ENCODE measurements at places on chromosomes 4 and X.

GRCh38 chrX:103878466-103879122 is 46.5 kb upstream of the RAB9B start:
- no peak for DNase-seq
- no peaks in the 10 kb centered on the region for H3K4me1 ChIP-seq
- no peak overlapping the region for H3K27ac ChIP-seq
- no peaks in the 10 kb centered on the region for H3K27me3 ChIP-seq
- no peaks in the 10 kb centered on the region for H3K36me3 ChIP-seq
- H3K4me3 ChIP-seq: no peak overlapping the region

DNA sequence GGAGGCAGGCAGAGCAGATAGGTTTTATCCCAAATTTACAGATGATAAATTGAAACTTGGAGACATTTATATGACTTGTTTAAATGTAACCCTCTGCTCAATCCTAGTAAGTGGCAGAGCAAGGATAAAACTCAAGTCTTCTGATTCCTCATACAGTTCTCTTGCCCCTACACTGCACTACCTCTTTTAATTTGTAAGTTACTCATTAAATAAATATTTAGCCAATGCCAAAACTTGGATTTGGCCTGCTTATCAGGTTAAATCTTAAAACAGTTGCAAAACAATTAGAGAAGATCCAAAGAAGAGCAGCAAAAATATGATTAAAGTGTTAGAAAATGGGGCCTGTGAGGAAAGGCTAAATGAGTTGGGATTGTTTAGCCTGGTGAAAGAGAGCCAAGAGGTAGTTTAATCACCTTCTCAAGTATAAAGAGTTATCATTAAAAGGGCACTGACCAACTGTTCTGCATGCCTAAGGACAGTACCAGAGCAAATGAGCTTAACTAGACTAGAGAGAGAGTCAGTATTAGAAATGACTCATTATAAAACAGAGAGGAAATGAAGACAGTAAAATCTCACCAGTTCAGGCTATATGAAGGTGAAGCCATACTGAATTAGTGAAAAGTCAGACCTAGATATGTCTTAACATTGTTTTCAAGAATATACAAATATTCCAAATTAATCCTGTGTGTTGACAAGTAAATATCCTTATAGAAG is 146.3 kb downstream of the GRIA3 start:
- H3K4me3 ChIP-seq: no peak overlapping the region
- no peak for DNase-seq
- no peak overlapping the region for H3K27ac ChIP-seq
- no peaks in the 10 kb centered on the region for H3K36me3 ChIP-seq
- H3K4me1 ChIP-seq: no peaks in the 10 kb centered on the region

DNA sequence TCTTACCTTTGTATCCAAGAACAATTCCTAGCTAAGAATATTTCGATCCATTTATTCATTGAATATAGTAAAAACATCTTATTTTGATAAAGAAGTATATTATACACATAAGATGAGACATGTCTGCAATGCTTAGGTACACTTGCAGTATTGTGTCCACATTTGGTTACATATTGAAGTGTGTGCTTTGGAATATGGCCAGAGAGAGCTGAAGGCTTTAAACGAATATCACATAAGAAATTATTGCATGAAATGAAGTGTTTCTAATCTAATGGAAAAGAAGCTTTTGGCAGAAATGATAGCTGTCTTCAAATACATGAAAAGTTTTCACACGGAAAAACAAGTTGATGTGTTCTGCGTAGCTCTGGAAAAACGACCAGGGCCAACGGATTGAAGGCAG is 516.1 kb upstream of the ZFP42 start:
- no peak overlapping the region for H3K27ac ChIP-seq
- no peaks in the 10 kb centered on the region for H3K27me3 ChIP-seq
- no peak for DNase-seq
- H3K4me3 ChIP-seq: no peak overlapping the region

DNA sequence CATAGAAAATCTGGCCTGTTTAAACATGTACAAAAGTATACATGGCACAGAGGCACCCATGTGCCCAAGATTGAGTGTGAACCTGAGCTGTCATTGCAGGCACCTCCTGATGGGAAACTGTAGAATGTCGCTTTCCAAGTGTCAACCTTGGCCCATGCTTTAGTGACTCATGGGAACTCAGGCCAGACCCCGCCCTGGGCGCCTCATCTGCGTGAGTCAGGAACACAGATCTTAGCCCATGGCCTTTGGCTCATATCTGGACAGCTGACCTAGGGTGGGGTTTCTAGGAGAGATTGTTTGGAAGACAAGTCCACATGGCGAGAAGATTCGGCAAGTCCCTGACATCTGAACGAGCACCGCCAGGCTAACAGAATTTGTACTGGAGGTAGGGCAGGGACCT is 50.0 kb downstream of the CYTL1 start:
- no peak overlapping the region for H3K27ac ChIP-seq
- H3K27me3 ChIP-seq: no peaks in the 10 kb centered on the region
- H3K4me3 ChIP-seq: no peak overlapping the region
- no peak for DNase-seq

DNA sequence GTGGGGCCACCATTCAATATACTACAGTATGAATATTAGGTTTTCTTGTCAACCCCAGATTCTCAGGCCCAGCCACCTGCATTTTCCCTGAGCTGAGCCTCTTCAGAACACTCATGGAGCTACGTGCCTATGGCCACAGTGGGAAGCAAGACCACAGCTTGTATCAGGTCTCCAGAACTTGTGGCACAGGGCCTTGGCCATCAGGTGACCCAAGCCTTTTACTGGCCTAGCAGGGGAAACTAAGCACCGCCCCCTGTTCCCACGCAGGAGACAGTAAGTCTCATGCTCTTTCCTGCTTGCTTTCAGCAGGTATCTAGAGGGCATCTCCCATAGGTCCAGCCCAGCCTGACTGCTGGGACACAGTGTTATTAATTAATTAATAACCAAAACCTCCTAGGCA is 138.4 kb upstream of the MAMLD1 start:
- DNase-seq: no peak
- H3K4me1 ChIP-seq: peaks cover 9% of the 10 kb centered on the region
- H3K27me3 ChIP-seq: no peaks in the 10 kb centered on the region
- H3K36me3 ChIP-seq: no peaks in the 10 kb centered on the region
- no peak overlapping the region for H3K27ac ChIP-seq
- H3K4me3 ChIP-seq: no peak overlapping the region

DNA sequence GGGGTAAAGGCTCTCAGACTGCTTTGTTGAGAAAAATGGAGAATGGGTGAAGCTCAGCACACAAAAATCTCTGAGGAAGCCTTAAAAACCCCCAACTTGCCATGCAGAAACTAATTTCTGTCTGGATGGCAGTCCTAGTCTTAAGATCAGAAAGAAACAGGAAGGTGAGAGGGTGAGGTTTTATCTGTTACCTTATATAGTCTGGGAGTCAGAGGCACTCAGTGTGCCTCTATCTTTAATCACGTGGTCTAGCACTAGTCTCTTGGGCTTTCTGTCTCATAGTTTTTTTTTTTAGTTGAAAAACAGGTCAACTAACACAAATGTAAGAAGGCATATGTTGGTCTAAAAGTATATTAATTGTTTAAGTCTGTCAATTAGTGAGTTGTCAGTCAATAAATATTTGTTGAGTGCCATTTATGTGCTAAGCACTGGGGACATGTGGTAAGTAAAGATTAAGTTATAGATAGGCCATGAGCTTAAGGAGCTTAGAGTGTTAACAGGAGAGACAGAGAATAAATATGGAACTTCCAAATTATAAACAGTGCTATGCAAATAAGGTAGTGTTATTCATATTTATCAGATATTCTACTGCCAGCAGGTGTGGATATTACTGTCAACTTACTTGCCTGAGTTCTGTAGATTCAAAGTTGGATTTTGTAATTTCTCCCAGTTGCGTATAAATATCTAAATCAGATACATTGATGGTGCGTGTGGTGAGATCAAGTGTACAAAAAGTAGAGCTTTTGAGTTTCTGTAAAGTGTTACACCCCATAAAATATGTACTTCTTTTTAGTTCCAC is 7.0 kb downstream of the CYBB start:
- no peak overlapping the region for H3K27ac ChIP-seq
- no peak overlapping the region for H3K4me3 ChIP-seq
- H3K36me3 ChIP-seq: no peaks in the 10 kb centered on the region

DNA sequence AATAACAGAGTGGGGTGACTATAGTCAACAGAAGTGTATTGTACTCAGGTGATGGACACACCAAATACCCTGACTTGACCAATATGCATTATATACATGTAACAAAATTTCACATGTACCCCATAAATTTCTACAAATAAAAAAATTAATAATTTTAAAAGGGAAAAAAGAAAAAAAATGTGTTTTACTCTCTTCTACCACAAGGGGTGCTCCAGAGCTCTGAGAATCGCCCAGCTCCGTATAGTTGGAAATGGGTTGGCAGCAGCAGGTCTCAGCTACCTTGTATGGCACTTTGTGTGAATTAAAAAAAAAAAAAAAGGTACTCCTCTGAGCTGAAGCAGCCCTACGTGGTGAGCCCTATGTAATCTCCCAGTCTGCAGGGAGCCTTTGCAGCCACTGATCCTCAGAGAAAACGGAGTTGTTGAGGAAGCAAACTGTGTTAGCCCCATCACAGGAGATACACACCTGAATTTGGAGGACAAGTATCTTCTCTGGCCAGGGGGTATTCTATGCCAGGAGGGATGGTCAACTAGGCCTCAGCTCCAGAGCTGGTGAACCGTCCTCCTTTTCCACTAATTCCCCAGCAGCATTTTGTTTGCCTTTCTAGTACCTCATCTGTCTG is 17.2 kb upstream of the POLA1 start:
- H3K4me1 ChIP-seq: no peaks in the 10 kb centered on the region
- H3K36me3 ChIP-seq: no peaks in the 10 kb centered on the region
- H3K4me3 ChIP-seq: no peak overlapping the region
- DNase-seq: peak; percentile 10
- H3K27ac ChIP-seq: no peak overlapping the region

- peak; percentile 22 for DNase-seq
- H3K4me3 ChIP-seq: no peak overlapping the region
- H3K36me3 ChIP-seq: no peaks in the 10 kb centered on the region
- no peak overlapping the region for H3K27ac ChIP-seq
- no peaks in the 10 kb centered on the region for H3K27me3 ChIP-seq
Measured at GRCh38 chrX:109878236-109878635, 124.7 kb upstream of the TMEM164 start.

- peaks cover 50% of the 10 kb centered on the region for H3K4me1 ChIP-seq
- no peak for DNase-seq
- peak overlapping the region; percentile 100 for H3K27ac ChIP-seq
- peak overlapping the region; percentile 95 for H3K4me3 ChIP-seq
- no peaks in the 10 kb centered on the region for H3K36me3 ChIP-seq
- no peaks in the 10 kb centered on the region for H3K27me3 ChIP-seq
Measured at GRCh38 chr4:77073981-77074380, 1.8 kb downstream of the CCNI start.

DNA sequence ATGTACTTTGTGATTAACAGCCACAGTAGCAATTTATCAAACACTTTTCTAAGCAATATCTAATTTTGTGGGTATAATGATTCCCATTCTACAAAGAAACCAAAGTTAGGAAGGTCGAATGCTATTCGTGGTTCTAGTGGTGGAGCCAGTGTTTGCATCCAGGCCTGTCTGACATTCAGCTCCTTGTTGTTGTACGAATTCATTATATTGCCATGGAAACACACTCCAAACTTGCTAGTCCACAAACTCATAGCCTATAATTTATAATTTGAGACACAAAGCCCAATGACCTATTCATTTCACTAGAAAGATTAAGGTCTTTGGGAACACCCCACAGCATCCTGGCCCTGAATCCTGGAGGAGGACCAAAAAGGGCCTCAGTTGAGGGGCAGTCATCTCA is 52.0 kb upstream of the FRAS1 start:
- no peak for DNase-seq
- no peaks in the 10 kb centered on the region for H3K36me3 ChIP-seq
- H3K4me3 ChIP-seq: no peak overlapping the region
- H3K27me3 ChIP-seq: no peaks in the 10 kb centered on the region
- no peaks in the 10 kb centered on the region for H3K4me1 ChIP-seq
- no peak overlapping the region for H3K27ac ChIP-seq

GRCh38 chr4:156493858-156494257 is 477.7 kb downstream of the PDGFC start:
- H3K27ac ChIP-seq: no peak overlapping the region
- no peak overlapping the region for H3K4me3 ChIP-seq
- no peak for DNase-seq
- no peaks in the 10 kb centered on the region for H3K36me3 ChIP-seq
- H3K27me3 ChIP-seq: no peaks in the 10 kb centered on the region

DNA sequence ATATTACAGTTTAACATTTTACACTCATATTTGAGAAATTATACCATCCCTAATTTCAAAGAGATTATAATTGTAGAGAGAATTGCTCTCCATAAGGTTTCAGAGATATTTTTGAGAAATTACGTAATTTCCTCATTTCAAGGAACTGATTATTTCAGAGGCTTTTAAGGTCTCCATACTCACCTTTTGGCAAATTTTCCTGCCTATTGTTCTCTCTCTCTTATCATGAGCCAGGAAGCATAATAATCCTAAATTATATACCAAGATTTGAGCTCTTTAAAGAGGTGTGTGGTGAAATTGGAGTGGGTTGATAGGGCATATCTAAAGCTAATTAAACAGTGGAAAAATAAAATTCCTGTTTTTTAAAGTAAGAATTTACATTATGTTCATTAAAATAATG is 248.9 kb upstream of the FTHL17 start:
- H3K4me3 ChIP-seq: no peak overlapping the region
- H3K27ac ChIP-seq: no peak overlapping the region
- no peaks in the 10 kb centered on the region for H3K36me3 ChIP-seq
- H3K27me3 ChIP-seq: no peaks in the 10 kb centered on the region
- H3K4me1 ChIP-seq: no peaks in the 10 kb centered on the region

DNA sequence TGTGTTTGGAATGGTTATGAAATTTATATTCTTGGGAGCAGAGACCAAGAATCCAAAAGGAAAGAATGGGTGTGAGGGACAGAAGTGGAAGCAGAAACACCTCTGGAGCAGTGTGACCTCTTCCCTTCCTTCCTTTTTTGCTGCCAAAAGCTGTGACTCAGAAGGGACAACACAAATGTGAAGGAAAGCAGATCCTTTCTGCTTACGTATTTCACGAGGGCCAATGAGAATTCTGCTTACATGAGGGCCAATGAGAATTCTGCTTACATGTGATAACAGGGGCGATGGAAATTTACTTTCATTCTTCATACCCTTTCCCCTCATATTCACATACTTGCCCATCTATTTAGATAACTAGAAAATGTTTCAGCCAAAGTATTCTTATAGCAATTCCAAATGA is 404.6 kb downstream of the PRDM5 start:
- DNase-seq: no peak
- H3K27ac ChIP-seq: no peak overlapping the region
- no peaks in the 10 kb centered on the region for H3K27me3 ChIP-seq
- no peaks in the 10 kb centered on the region for H3K4me1 ChIP-seq
- H3K36me3 ChIP-seq: no peaks in the 10 kb centered on the region

DNA sequence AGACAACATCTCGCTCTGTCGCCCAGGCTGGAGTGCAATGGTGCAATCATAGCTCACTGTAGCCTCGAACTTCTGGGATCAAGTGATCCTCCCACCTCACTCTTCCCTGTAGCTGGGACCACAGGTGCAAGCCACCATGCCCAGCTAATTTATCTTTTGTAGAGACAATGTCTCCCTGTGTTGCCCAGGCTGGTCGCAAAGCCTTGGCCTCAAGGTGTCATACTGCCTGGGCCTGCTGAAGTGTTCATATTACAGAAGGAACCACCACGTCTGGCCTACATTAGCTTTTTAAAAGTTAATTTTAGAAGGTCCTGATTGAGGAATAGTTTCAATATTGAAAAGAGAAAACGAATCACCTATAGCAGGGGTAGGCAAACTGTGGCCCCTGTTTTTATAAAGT is 22.5 kb downstream of the TRIML2 start:
- no peaks in the 10 kb centered on the region for H3K4me1 ChIP-seq
- no peak overlapping the region for H3K27ac ChIP-seq
- H3K4me3 ChIP-seq: no peak overlapping the region
- H3K27me3 ChIP-seq: no peaks in the 10 kb centered on the region
